ENCODE measurements at places on chromosomes 5 and 9.

DNA sequence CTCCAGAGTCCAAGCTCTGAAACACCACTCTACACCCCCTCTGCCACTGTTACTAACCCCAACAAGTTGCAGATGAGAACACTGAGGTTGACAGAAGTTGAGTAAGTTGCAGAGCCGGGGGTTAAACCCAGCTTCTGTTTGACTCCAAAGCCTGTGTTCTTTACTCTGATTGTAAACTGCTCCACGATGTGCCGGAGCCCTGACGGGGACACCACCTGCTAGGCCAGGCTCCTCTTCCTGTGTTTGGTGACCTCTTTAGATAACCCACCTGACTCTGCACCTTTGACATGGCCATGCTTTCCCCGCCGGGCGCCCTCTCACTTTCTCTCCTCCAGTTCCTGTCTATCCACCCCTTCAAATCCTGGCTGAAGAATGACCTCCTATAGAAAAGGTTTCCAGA, 96.7 kb downstream of the PAX5 start:
- DNase-seq = no peak

DNA sequence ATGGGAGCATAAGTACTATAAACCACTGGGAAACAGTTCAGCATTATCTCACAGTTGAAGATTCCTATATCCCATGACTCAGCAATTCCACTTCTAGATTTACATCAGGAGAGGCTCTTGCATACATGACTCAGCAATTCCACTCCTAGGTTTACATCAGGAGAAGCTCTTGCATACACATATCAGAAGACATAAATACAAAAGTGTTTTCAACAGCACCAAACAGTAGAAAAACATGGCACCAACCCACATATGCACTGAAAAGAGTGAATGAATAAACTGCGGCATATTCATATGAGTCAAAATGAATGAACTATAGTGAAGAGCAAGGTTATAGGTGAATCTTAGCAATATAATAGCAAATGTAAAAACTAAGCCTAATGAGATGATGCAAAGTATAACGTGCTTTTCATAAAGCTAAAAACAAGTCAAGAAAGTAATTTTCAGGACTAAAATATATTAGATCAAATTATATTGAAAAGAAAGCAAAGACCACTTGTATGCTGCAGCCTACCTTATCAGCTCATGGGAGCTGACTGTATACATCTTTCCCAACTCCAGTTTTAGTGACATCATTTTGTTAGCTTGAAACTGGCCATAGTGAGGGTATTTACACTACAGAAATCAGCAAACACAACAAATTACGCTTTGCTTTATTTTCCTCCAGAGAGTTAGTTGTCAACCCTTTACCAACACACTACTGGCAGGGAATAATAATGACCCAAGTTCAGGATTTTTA, 95.8 kb downstream of the ANKRD18B start:
- DNase-seq = peak; percentile 43

- DNase-seq = no peak
Measured at GRCh38 chr5:29170599-29170998, 2022.9 kb upstream of the CDH6 start.

DNA sequence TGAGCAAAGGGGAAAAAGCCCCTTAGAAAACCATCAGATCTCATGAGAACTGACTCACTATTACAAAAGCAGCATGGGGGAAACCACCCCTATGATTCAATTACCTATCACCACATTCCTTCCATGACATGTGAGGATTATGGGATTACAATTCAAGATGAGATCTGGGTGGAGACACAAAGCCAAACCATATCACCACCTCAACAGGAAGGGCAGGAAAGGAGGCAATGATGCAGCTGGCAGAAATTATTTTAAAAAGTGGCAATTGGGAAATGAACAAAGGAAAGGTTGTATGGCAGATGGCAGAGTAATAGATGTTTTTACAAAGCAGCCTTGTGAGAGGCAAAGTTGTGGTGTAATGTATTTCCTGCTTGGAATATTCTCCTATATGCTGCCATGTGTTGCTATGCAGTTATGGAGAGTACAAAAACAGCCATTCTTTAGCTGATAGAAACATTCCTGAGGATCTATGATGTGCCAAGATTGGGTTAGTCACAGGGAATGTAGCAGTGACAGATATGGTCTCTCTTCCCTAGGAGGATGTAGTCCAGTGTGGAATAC, 138.8 kb downstream of the SMC2 start:
- no peak for DNase-seq

GRCh38 chr5:79613549-79613948, 1.3 kb downstream of the TENT2 start:
- no peak for DNase-seq

DNA sequence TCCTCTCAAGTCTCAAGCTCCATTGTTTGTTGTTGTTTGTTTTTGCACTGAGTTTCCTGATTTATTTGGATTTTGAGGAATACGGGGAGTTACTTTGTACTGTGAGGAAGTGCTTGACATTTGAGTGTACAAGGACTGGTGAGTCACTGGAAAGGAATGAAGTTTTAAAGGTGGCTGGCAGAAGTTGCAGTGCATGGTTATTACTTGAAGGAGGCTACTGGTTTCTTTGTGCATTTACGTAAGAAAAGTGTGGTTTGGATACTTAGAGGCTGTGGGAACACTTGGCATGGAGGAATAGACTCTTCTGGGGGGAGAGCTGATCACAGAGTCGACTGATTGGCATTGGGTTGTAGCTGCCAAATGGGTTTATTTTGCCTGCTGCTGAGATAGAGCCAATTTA, 919.0 kb downstream of the TAF11L14 start:
- DNase-seq = no peak

DNA sequence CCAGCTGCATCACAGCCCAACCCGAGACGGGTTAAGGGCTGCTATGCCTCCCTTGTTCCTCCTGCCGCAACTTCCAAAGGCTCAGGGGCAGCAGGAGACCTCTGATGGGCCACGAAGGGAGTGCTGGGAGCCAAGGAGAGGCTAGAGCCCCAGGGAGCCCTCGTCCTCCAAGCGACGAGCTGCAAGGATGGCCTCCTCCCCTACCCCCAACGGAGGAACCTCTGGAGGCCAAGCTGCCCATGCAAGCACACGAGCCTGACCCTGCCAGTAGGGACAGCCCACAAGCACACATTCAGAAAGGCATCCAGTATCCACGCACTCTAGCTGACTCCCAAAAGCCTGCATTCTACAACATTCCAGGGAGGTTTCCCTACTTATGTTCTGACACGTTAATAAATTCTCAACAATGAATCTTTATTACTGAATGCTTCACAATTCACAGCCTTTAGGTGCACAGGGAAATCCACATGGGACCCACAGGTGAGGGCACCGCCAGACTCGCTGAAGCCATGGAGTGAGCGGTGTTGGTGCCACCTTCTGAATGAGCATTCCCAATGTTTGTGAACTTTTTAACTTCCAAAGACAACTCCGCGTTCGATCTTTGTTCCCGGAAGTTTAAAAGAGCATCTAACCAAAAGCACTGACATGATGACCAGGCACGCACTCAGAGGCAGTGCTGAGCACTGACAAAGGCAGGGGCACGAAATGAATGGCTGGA, 28.7 kb downstream of the IPPK start:
- DNase-seq = no peak

DNA sequence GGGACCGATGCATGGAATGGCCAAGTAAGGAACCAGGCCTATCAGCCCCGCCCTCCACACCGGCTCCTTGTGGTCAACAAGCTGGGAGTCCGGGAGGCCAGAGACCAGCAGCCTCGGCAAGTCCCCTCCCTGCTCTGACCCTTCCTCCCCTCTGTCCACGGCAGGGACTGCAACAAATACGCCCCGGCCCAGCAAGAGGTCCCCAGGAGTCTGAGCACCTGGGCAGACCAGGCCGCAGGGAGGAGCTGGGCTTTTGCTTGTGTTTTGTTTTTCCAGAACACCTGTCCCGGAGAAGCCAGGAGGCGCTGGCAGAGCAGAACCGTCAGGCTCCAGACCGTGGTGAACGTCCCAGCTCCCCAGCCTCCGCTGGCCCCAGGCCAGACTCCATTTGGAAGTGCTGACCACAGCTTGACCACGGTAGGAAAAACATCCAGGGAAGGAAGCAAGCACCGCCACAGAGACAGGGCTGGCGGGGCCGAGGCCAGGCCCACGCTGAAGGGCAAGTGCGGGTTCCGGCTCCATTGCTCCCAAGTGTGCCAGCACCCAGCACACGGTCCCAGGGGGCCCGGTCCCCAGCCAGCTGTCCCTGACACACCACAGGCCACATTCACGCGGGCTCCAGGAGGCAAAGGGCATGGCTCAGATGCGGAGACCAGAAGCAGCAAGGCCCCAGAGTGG, 56.7 kb downstream of the VAV2 start:
- DNase-seq = no peak

DNA sequence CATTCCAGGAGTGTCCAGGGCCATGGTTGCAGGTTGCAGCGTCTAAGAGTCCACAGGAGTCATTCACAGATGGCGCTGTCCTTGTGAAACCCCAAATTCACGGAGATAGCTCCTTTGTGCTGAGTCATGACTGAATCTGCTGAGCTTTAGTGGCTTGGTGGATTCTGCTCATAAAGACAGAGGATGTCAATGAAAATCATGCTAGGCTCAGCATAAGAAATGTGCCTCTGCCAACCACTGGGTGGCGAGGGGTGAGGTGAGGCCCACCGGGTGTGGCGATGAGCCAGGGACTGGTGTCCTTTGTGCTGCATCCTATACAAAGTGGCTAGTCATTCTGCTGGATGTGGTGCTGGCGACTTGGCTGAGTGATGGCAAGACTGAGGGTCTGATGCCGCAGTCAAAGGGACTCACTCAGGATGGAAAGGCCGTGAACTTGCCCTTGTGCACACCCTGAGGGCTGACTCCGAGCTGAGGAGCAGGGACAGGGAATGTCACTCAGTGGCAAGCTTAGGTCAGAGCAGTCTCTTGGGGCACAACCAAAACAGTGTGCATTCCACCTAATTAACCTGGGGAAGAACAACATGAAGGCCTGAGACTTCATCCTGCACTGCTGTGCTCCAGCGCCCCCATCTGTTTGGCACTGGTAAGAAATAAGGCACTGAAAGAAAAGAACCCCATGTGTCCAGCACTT, 71.5 kb downstream of the DAP start:
- DNase-seq = no peak

DNA sequence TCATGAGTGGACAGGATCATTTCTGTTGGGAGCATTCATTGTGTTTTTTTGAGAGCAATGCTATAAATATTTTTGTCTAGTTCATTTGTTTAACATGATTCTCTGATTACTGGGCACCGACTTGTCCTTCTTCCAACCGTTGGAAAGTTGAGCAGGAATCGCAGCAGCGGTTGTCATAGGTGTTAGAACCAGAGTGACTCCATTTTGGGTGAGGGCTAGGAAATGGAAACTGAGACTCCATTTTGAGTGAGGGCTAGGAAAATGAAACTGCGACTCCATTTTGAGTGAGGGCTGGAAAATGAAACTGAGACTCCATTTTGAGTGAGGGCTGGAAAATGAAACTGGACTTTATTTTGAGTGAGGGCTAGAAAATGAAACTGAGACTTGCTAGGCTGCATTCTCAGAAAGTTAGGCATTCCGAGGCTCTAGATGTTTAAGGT, 100.6 kb downstream of the ICE1 start:
- DNase-seq = no peak

DNA sequence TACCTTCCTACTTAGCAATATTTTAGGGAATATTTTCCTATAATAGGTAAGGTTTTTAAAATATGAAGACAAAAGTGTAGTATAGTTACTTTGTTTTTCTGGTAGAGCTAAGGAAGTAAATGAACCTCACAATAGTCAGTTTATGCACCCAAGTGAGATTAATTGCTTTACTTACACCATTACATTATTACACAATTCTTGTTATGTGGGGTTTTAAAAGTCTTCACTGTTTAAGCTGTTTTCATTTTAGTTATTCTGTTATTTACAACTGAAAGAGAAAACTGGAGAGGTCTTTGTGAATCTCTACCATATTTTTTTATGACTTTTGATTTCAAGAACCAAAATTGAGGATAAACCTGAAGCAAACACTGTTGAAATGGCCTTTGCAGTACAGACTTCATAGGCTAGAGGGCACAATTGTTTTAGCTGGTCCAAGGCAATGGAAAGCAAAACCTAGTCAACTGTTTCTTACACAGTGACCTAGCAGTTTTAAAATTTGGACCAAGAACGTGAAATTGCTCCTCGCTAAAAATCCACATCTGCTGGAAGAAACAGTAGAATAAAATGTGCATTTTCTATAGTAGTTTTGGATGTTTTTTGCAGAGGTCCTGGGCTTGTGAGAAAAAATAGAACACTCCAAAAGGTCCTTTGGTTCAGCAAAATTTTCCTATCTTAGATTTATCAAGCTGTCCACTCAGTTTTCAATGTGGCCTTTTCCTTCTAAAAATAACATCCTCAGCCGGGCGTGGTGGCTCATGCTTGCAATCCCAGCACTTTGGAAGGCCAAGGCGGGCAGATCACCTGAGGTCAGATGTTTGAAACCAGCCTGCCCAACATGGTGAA, 66.4 kb upstream of the FER start:
- DNase-seq = peak; percentile 72

- DNase-seq = peak; percentile 46
Measured at GRCh38 chr9:124652615-124653393, 118.3 kb downstream of the NR6A1 start.

DNA sequence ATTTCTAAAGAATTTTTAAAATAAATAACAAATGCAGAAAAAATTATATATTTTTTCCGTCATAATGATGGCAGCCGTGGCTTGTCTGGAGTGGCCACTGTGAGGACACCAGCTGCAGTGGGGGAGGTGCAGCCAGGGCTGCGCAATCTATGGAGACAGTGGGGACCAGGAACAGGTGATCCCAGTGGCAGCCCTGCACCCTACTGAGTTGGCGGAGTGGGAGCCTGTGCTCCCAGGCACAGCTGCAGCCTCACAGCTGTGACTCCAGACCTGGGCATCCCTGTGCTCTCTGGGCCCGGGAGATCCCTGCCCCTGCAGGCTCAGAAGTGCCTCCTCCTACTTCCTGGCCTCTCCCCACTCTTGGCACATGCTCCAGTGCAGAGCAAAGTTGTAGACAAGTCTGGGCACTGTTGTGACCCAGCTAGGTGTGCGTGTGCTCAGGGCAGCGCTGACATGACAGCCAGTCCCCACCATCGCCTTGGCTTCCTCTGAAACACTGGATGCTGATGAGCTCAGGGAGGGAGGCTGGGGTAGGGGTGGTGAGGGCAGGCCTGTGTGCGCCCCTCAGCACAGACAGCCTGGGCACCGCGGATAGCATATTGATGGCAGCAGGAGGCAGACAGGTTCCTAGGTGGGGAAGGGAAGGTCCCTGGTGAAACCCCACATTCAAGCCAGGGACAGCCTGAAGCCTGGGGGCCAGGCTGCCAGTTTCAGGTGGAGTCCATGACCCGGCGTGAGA, 96.0 kb upstream of the PRR16 start:
- DNase-seq = no peak

GRCh38 chr5:123868267-123868666, 356.3 kb downstream of the CSNK1G3 start:
- no peak for DNase-seq

All from DMS 273 treated with DMSO at 0.1 percent for 48 hours (cell line).